Fibroblast of mammary gland (primary cell): ENCODE measurements at places on chromosomes 6 and 20.

GRCh38 chr20:54481442-54481841 lies 6.0 kb downstream of the DOK5 start:
- no peak for DNase-seq

DNA sequence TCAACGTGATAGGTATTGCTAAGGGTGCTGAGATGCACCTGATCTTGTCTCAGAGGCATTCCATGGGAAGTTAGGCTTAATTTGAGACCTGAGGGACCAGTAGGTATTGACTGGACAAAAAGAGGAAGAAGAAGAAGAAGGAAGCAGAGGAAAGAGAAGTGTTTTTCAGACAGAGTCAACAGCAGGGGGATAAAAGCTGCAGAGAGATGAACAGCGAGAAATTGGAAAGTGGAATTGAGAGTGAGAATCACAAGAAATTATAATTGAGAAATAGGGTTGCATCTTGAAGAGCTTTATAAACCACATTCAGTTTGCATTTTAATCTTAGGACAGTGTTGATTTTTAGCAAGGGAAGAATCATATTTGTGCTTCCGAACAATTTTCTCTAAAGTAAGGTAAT lies 254.0 kb downstream of the CD83 start:
- DNase-seq = no peak

DNA sequence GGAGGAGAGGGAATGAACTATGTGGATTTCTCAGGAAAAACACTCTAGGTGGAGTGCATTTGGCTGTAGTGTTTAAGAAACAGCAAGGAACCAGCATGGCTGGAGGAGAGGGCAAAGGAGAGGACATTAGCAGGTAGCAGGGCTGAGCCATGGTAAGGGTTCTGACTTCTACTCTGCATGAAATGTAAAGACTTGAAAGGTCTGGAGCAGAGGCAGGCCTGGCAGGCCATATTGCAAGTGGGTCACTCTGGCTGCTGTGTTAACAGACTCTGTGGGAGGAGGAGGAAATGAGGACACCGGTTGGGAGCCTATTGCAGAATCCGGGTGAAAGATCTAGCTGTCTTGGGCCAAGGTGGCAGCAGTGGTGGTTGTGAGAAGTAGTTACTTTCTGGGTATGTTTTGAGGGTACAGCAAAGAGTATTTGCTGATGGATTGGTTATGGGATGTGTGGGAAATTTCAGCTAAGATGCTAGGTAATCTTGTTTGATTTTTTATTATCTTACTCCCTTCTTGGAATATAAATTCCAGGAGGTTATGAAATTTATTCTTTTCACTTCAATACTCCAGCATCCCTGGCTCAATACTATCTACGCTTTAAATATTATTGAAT lies 115.9 kb upstream of the BCLAF1 start:
- peak; percentile 60 for DNase-seq

- DNase-seq = no peak
Measured at GRCh38 chr6:146066506-146066905, 37.6 kb downstream of the GRM1 start.

- no peak for DNase-seq
Measured at GRCh38 chr6:37491171-37491829, 8.4 kb downstream of the CCDC167 start.

DNA sequence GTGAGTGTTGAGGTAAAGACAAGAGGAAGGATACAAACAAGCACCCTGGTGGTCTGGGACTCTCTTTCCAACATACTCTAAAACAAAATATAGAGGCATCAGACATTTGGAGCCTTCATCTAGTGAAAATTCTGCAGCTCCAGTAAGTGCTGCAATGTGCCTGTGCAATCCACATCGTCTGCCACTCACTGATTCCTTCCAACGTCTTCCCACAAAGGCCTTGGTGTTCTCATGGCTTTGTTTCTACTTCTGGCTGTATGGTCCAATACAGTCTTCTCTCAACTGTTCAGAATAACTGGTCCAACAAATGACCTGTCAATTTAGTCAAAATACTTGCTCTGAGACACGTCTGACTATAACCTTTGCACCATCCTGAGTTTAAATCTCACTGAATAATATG lies 125.8 kb downstream of the MAP7 start:
- no peak for DNase-seq

DNA sequence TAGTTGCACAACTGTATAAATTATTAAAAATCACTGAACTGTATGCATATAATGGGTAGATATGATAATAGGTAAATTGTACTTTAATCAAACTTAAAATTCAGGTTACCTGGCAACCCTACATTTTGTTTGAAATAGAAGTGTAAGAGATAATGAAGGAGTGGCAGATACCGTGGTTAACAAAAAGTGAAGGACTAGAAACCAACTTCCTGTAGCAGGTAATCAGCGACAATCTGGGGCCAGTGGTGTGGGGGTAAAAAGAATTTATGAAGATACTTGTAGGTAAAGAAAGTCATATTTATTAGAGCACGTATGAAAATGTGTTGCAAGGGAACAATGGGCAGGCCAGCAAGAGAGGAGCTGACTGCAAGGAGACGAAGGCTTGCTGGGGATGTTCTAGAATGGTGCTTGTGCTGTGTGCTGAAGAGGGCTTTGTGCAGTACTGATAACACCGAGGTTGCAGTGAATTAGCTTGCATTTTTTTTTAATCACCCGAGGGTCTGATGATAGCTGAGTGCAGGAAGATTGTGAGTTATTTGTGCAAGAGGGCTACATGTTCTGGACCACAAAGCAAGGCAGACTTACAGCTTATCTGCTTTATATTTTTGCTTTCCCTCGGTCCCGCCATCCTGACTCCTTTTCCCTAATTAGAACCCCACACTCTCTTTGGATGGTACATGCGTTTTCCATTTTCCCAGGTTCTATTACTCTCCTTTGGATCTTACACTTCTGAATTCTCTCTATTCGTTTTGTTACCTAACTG lies 4.6 kb upstream of the ENPP1 start:
- no peak for DNase-seq

DNA sequence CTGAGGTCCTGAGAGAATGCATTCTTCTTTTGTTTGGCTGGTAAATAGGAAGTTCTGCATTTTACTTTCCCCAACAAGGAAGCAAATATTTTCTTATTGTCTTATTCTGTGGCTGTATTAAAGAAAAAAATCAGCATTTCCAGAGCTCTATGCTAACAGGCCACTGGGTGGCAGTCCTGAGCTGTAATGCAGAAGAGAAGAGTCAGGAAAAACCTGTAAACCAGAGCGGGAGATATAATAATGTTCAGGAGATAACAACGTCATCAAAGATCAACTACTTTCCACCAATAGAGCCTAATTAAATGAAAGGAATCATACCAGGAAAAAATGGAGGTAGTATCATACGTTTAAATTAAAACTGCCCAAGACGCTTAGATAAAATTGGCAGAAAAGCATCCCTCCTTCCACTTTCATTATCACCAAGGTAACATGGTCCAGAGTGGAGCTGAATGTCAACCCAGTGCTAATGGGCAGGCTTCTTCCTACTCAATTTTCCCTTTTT lies 55.6 kb upstream of the CARMIL1 start:
- peak; percentile 80 for DNase-seq

DNA sequence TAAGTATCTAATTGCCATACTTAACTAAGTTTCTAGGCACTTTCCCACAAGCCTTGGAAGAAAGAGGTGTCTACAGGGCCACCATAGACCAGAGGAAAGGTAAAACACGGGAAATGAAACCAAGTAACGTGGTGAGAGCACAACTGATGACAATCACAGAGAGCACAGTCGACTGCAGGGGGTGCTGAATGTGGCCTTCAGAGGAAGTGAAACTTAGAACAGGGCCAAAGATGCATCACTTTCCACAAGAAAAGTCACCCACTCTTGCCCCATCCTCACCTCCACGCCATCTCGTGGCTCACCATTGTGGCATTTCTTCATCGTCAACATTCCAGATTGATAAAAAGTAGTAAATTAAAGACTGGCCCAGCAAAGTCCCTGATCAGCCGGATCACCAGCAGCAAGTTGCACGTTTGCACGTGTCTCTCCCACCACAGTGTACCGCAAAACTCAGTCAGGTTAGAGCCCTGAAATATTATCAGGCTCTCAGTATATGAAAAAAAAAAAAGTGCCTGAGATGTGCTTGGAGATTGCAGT lies 31.4 kb downstream of the HIVEP2 start:
- no peak for DNase-seq

DNA sequence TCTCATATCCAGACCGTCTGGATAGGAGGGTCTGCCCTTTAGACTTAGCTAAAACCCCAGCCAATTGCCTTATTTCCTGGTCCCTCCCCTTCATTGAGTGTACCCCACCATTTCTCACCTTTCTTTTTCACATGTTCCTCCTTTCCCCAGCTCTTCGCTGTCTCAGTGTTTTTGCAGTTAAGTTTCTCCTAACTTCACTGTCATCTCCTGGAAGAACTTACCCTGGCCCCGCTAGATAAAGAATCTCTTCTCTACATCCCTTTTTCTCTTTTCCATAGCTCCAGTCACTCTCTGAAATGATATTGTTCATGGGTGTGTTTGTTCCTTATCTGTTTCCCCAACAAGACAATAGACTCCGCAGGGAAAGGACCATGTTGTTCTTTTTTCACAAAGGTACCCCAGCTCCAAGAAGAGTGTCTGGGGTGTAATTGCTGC lies 208.8 kb downstream of the TSHZ2 start:
- no peak for DNase-seq
